Activated naive CD4-positive, alpha-beta T cell treated with anti-CD3 and anti-CD28 coated beads for 36 hours (primary cell): ENCODE measurements at places on chromosomes 6 and 20. TPM values are rescaled to one million over a fixed set of nuclear protein-coding genes. Genes with fewer than 3 reads are reported as not detected.
A peak's percentile ranks its signal among the peaks of the same experiment; 100 is the strongest.

GRCh38 chr6:39494998-39495397, 172.5 kb upstream of the KCNK16 start:
- no peak overlapping the region for H3K27ac ChIP-seq
- no peaks in the 10 kb centered on the region for H3K4me1 ChIP-seq
- H3K4me3 ChIP-seq: no peak overlapping the region
- H3K36me3 ChIP-seq: no peaks in the 10 kb centered on the region
- H3K27me3 ChIP-seq: peaks cover 23% of the 10 kb centered on the region

SEL1L2 gene
- total RNA-seq: not detected

DNA sequence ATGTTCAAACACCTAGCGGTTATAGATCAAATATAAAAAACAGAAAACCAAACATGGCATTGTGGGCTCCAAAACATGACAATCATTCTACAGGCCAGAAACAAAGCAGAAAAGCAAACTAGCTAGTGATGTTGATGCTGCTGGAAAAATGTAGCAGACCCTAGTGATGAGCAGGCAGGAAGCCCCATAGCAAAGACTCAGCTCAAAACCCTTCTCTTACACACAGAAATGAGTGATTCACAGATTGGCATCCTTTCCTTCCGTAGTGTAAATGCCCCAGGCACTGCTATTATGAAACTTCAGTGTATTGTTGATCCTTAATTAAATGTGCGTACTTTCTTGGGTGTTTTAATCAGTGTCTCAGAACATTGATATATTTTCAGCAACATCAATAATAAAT, 425.1 kb downstream of the UTRN start:
- DNase-seq: no peak
- H3K27ac ChIP-seq: no peak overlapping the region
- H3K27me3 ChIP-seq: no peaks in the 10 kb centered on the region
- H3K4me3 ChIP-seq: no peak overlapping the region
- peaks cover 1% of the 10 kb centered on the region for H3K4me1 ChIP-seq
- peaks cover 7% of the 10 kb centered on the region for H3K36me3 ChIP-seq

DNA sequence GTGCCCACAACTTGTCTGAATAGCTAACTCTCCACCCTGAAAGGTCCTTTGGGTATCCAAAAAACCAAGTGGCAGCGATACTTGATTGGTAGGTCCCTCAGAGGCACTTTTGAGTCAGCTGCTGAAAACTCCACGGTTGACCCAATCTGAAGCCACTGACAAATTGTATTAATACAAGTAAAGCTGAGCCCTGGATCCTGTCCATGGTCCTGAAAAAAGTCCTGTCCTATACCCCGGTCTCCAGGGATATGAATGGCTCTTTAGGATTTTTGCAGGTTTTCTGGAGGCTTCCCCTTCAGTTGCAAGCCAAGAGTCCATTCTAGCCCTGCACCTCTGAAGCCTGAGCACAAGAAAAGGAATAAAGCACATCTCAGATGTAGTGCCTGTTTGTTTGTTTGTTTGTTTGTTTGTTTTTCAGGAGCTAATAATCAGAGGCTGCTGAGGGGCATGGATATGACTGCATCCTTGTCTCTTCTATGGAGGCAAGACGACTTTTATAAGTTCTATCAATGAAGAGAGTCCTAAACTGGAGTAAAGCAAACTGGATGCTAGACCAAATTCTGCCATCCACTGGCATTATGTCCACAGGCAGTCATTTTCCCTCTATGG, 1.7 kb upstream of the SLC12A5 start:
- H3K4me1 ChIP-seq: peaks cover 3% of the 10 kb centered on the region
- no peak overlapping the region for H3K4me3 ChIP-seq
- H3K27ac ChIP-seq: no peak overlapping the region
- DNase-seq: peak; percentile 54
- H3K36me3 ChIP-seq: no peaks in the 10 kb centered on the region

MTG2 gene
- 36.4 TPM for total RNA-seq

DNA sequence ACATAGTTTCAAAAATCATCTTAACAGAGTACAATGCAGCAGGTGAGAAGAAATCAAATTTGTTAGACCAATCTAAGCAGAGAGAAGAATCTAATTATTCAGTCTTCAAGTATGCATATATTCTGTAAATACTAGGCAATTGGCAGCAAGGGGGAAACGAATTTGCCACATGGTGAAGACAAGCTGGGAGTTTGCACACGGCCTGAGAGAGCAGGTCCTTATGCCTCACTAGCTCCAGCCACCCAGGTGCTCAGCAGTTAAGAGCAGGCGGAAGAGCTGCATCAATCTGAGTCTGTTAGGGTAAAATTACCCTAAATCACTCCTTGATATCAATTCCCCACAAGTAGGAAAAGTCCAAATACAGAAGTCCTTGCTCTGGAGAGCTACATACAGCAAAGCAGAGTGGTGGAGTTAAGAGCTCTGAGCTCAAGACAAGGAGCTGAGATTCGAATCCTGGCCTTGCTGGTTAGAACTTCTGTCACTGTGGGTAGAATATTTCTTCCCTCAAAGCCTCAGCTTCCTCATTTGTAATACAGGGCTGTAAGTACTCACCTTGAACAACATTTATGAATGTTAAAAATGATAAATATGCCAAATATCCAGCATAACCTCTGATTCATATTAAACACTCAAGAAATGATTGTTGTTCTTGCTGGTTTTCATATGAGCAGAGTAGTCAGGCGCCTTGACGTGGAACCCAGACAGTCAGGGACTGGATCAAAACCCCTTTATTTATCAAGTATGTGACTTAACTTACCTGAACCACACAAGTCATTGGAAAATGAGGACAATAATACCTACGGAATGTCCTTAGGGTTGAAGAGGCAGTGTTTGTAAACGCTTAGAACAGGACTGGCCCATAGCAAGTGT, 444.2 kb downstream of the CDH26 start:
- H3K27ac ChIP-seq: no peak overlapping the region
- H3K4me1 ChIP-seq: no peaks in the 10 kb centered on the region
- DNase-seq: no peak
- no peaks in the 10 kb centered on the region for H3K36me3 ChIP-seq
- no peak overlapping the region for H3K4me3 ChIP-seq

GRCh38 chr6:152356662-152357061, 280.5 kb downstream of the SYNE1 start:
- no peak overlapping the region for H3K27ac ChIP-seq
- H3K36me3 ChIP-seq: no peaks in the 10 kb centered on the region
- H3K27me3 ChIP-seq: no peaks in the 10 kb centered on the region
- H3K4me3 ChIP-seq: no peak overlapping the region

DNA sequence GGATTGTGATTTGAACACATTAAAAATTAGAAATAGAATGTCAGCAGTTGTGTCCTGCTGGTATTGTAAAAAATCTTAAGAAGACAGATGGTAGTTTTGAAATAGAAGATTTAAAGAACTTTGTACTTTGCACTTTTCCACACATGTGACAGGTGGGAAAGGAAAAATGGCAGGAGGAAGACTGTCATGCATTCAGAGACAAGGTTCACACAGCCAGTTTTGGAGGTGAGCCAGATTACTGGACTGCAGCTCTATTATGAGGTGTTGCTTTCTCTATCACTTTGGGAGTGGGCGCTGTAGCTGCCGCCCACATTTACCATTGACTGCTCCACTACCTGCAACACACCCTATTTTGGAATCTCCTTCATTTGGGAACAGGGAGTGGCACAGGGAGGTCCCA, 12.1 kb upstream of the NDUFAF4 start:
- no peak overlapping the region for H3K4me3 ChIP-seq
- no peaks in the 10 kb centered on the region for H3K36me3 ChIP-seq
- no peak for DNase-seq

DNA sequence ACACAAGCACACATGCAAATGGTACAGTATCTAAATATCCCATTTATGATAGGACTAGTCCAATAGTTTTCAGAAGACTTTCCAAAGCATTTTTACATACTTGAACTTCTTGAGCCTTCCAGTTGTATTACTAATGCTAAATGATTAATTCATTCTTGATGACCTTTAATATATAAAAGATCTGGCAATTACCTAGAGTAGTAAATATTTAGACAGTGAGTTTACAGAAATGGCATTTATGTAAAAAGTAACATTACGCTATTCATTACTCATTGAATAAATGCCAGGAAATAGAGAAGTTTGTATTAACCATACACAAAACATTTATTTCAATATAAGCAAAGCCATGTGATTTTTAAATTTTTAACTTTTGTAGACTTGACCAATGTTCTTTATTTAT, 158.8 kb downstream of the DST start:
- no peak overlapping the region for H3K27ac ChIP-seq
- H3K4me1 ChIP-seq: no peaks in the 10 kb centered on the region
- H3K4me3 ChIP-seq: no peak overlapping the region

CPNE1 gene
- 261 TPM for total RNA-seq

LRRC1 gene
- total RNA-seq: 2.9 TPM

GRCh38 chr6:24916496-24916895, 19.3 kb downstream of the RIPOR2 start:
- peaks cover 2% of the 10 kb centered on the region for H3K36me3 ChIP-seq
- peaks cover 93% of the 10 kb centered on the region for H3K4me1 ChIP-seq
- no peak for DNase-seq
- H3K27me3 ChIP-seq: no peaks in the 10 kb centered on the region
- peak overlapping the region; percentile 96 for H3K27ac ChIP-seq

GRCh38 chr20:38350879-38351775, 4.8 kb downstream of the LBP start:
- H3K4me1 ChIP-seq: no peaks in the 10 kb centered on the region
- no peak overlapping the region for H3K27ac ChIP-seq
- no peaks in the 10 kb centered on the region for H3K27me3 ChIP-seq

UNC5CL gene
- 2.3 TPM for total RNA-seq

GABRR1 gene
- total RNA-seq: not detected

DNA sequence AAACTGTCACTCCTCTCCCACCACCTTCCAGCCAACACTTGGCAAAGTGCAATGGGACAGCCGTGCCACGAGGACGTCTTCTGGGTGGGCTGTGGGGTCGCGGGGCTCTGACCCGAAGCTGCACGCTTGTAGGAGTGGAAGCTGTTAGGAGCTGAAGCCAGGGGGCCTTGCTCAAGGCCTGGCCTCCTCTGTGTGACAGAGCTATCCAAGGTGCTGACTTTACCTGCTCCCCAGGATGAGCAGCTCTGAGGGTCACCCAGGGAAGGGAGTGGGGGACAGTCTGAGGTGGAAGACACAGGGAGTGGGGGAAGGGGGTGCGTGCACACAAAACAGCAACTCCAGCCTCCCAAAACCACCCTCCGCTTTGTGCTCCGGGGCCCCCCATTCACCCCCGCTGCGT, 17.5 kb upstream of the CHRNA4 start:
- H3K36me3 ChIP-seq: no peaks in the 10 kb centered on the region
- H3K4me3 ChIP-seq: no peak overlapping the region
- no peak overlapping the region for H3K27ac ChIP-seq
- peaks cover 24% of the 10 kb centered on the region for H3K27me3 ChIP-seq
- H3K4me1 ChIP-seq: no peaks in the 10 kb centered on the region
